Foreskin keratinocyte (primary cell): ENCODE measurements at places on chromosomes 11 and 22. TPM values are rescaled to one million over a fixed set of nuclear protein-coding genes. Genes with fewer than 3 reads are reported as not detected.

IFITM2 gene
- 39.8 and 55.8 TPM in 2 replicates for polyA plus RNA-seq

NAV2 gene
- polyA plus RNA-seq: 1.2 and 1.6 TPM in 2 replicates

TSGA10IP gene
- not detected in 2 replicates for polyA plus RNA-seq

OR51E1 gene
- not detected in 2 replicates for polyA plus RNA-seq

CD6 gene
- 0.07 and 0.16 TPM in 2 replicates for polyA plus RNA-seq

FJX1 gene
- polyA plus RNA-seq: 57.1 and 75.2 TPM in 2 replicates

TENM4 gene
- 1.3 and 1.7 TPM in 2 replicates for polyA plus RNA-seq

OR8B2 gene
- polyA plus RNA-seq: not detected in 2 replicates

MYRF gene
- polyA plus RNA-seq: 0.11 and 0.12 TPM in 2 replicates

PANX2 gene
- 0.85 and 1.8 TPM in 2 replicates for polyA plus RNA-seq

SCO2 gene
- 1.5 and 1.8 TPM in 2 replicates for polyA plus RNA-seq

TTC12 gene
- 11.5 and 11.7 TPM in 2 replicates for polyA plus RNA-seq

PGAP2 gene
- polyA plus RNA-seq: 25.5 and 26.8 TPM in 2 replicates

KCNE3 gene
- 0.01 TPM in 1 of 2 replicates, not detected in the other for polyA plus RNA-seq

BCO2 gene
- polyA plus RNA-seq: 0.04 and 0.24 TPM in 2 replicates

E2F8 gene
- 1.7 and 2.4 TPM in 2 replicates for polyA plus RNA-seq

SCUBE2 gene
- polyA plus RNA-seq: 1.3 and 2.8 TPM in 2 replicates

CCDC34 gene
- 11.2 and 14.5 TPM in 2 replicates for polyA plus RNA-seq
